ENCODE measurements at places on chromosomes 2 and 18. TPM values are rescaled to one million over a fixed set of nuclear protein-coding genes. Genes with fewer than 3 reads are reported as not detected.

DNA sequence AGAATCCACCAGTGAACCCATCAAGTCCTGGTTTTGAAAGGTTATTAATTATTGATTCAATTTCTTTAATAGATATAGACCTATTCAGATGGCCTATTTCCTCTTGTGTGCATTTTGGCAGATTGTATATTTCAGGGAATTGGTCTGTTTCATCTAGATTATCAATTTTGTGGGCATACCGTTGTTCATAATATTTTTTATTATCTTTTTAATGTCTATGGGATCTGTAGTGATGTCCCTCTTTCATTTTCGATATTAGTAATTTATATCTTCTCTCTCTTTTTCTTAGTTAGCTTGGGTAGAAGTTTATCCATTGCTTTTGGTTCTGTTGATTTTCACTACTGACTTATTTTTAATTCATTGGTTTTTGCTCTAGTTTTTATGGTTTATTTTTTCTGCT lies 39.9 kb upstream of the TANC1 start:
- H3K36me3 ChIP-seq, result no peaks in the 10 kb centered on the region
- no peak overlapping the region for H3K4me3 ChIP-seq
- no peak overlapping the region for H3K27ac ChIP-seq
- H3K4me1 ChIP-seq, result no peaks in the 10 kb centered on the region

DNA sequence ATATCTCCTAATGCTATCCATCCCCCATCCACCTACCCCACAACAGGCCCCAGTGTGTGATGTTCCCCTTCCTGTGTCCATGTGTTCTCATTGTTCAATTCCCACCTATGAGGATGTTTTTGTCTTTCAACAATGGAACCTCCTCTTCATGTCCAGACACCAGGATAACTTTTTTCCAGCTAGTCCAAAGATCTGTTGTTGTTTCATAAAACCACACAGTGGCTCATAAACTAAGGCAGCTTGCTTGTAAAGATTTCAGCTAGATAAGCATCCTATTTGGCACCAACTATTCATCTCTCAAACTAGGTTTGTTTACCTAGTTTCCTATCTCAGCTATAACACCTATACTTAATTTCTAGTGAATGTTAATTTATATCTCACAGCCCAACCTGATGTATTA lies 937.7 kb downstream of the TRIB2 start:
- H3K27ac ChIP-seq, result no peak overlapping the region
- no peaks in the 10 kb centered on the region for H3K27me3 ChIP-seq

The PJVK gene
- total RNA-seq, result 3.2 TPM

The FER1L5 gene
- total RNA-seq, result not detected

DNA sequence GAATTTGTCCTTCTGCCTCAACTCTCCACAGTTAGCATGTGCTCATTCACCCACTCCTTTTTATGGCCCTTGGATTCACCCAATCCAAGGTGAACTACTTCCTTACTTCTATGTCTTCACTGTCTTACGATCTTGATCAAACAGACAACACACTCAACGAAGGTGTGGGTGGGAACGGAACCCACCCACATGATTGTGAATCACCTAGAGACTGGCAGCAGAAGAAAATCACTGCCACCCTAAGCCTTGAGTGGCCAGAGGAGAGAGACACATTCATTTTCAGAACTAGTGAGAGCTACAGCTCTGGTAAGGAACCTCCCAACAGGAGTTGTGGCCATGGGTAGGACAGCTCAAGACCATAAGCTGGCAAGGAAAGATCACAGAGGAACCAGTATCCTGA lies 194.3 kb downstream of the PLCL1 start:
- peak overlapping the region; percentile 0 for H3K27ac ChIP-seq
- peaks cover 47% of the 10 kb centered on the region for H3K4me1 ChIP-seq
- peaks cover 4% of the 10 kb centered on the region for H3K36me3 ChIP-seq
- DNase-seq, result peak; percentile 31
- H3K27me3 ChIP-seq, result no peaks in the 10 kb centered on the region

All from activated CD8-positive, alpha-beta T cell treated with anti-CD3 and anti-CD28 coated beads for 36 hours (primary cell).